ENCODE measurements at places on chromosomes 2 and 18.

- DNase-seq, result no peak
Measured at GRCh38 chr2:42192652-42193566, 23.8 kb downstream of the EML4 start.

- DNase-seq, result no peak
Measured at GRCh38 chr2:132479155-132479554, 62.5 kb downstream of the GPR39 start.

DNA sequence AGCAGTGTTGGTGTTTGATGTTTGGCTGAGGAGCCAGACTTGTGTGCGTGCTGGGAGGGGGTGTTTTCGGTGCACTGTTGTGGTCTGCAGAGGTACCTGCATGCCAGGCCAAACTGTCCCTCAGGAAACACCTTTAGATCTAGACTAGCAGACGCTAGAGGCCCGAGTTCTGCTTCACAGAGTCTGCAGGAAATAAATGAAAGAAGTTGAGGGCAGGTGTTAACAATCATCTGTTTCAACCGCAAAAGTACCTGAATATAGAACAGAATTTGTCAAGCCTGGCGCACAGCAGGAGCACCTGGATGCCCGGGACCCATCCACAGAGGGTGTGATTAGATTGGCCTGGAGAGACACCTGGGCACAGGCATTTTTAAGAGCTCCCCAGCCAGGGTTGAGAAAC lies 40.5 kb upstream of the REL start:
- no peak for DNase-seq

GRCh38 chr2:235494716-235495372 lies 1.0 kb downstream of the AGAP1 start:
- no peak for DNase-seq

DNA sequence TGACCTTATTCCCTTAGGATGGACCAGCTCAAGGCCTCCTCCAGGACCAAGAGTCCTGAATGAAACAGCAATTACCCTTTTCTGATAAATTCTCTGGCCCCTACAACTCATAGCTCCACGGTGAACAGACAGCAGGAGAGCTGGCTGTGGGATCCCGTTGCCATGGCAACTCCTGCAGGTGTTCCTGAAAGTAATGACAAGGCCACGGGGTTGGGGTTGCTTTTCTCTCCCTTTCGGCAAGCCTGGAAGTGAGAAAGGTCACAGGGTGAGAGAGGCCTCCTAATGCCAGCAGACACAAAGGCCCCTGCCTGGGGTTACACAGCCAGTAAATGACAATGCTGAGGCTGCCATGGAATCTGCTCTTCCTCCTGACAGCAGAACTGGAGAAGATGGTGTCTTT lies 403.0 kb downstream of the NBAS start:
- DNase-seq, result no peak

GRCh38 chr2:82139979-82140611 lies 1835.5 kb upstream of the LRRTM1 start:
- DNase-seq, result no peak

DNA sequence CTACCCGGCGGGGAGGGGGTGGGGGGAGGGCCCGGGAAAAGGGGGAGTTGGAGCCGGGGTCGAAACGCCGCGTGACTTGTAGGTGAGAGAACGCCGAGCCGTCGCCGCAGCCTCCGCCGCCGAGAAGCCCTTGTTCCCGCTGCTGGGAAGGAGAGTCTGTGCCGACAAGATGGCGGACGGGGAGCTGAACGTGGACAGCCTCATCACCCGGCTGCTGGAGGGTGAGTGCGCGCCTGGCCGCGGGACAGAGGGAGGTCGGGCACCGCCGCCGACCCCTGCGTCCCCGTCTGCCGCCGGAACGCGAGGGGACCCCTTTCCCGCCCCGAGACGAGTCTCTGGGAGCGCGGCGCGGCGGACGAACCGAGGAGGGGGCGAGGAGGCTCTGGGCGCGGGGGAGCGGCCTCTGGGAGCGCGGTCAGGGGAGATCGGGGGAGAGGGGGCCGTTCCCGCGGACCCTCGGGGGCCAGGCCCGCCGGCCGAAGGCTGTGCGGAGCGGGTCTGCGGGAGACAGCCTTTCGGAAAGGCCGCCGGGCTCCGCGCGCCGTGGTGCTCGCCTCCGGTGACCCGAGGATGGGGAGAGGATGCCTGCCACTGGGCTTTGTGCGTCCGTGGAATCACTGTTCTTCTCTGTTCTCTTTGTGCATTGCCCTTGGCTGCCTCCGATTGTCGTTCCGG lies 463 bp downstream of the PPP1CB start:
- peak; percentile 18 for DNase-seq

DNA sequence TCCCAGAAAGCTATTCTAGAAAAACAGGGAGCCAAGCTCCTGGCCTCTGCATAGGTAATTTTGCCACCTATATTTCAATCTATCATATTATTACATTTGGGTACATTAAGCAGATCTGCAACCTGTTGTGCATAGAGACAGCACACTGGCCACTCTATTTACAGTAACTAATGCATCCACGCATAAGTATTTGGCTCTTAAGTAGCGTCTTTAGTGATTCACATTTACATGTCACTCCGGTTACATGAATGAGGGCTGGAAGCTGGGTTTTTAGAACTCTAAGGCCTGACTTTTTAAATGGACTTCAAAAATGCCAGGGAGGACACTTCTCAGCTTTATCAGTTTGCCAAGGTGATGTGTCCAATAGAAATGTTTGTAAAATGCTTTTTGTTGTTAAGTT lies 97.7 kb downstream of the NYAP2 start:
- no peak for DNase-seq

DNA sequence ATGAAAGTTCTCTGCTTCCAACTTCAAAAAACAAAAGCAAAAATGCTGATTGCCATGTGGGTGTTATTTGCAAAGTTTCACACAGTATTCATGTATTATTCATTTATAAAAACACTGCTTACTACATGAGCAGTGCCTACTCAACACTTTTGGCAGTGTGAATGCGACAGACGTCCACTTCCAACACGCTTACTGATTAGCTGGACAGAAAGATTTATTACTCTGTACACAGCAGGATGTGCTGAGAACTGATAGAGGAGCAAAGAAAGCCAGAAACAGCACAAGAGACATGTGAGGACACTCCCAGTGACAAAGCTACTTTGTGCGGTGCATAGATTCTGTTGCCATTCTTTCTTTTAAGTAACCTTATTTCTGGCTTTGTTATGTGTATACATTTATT lies 258.8 kb downstream of the DLGAP1 start:
- DNase-seq, result no peak

DNA sequence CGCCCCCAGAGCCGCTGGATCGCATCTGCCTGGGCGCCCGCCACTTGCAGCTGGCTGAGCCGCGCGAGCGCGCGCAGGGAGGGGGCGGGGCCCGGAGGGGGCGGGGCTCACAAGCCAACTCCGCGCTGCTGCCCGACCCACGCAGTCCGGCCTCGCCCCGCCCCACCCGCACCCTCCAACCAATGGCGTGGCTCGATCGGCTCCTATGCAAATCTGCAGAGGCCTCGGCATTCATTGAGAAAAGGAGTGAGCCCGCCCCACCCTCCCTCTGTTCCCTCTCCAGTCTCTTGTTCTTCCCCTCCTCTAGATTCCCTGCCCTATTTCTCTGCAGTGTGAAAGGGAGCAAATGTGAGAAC lies at the start of gene ALK:
TSS of gene ALK (minus strand) at position 27 of the 356 bp plus-strand sequence. CDS start 927 bp downstream, outside the sequence.
- DNase-seq, result peak; percentile 29

DNA sequence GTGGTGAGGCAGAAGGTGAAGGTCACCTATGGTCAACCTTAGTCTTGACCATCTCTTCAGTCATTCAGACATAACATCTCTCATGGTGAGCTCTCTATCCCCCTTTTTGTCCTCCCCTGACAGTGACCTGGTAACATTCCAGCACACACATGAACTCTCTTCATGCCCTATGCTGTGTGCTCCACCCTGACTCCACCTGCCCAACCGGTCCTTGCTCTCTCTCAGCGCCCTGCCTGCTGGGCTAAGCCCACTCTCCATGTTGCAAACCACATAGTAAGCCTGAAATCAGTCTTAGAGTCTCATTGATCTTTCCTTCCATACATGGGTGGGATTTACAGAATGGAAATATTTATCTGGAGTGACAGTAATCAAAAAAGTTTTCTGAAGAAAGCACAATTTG lies 52.8 kb downstream of the MARCO start:
- DNase-seq, result no peak

DNA sequence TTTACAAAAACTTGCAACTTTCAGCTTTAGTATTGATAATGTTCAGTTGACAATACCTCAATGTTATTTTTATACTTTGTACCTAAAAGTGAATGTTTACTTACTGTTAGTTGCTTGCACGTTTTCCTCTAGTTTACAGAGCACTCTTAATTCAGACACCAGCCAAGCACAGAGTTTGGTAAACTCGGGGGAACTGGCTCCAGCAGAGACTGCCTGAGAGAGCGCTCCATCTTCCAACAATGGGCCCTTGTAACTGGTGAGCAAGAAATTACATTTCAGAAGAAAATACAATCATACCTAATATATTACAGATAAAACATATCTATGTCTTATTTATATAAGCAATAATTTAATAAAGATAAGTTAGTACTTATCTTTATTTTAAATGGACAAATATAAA lies 3.7 kb downstream of the FAM98A start:
- no peak for DNase-seq

GRCh38 chr2:88838165-88838635 lies 146.7 kb downstream of the RPIA start:
- DNase-seq, result no peak

DNA sequence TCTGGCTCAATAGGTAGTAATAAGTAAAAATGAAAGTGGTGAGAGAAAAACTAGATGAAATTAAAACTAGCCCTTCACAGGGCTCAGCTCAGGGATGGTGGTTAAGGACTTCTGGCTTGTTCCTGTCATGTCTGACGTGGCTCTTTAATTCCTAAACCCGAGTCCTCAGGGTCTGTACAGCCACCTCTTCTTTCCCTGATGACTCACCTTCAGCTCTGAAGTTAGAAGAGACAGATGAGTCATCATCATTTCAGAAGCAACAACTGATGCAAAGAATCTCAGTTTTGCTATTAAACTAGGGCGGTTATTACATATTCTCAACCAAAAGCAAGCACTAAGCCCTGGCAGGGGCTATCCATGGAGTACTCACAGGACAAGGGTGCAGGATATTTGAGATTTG lies 24.0 kb upstream of the ITGB6 start:
- DNase-seq, result no peak

GRCh38 chr2:60109744-60110143 lies 443.7 kb downstream of the BCL11A start:
- DNase-seq, result no peak

- no peak for DNase-seq
Measured at GRCh38 chr2:40746191-40746590, 294.3 kb upstream of the SLC8A1 start.

DNA sequence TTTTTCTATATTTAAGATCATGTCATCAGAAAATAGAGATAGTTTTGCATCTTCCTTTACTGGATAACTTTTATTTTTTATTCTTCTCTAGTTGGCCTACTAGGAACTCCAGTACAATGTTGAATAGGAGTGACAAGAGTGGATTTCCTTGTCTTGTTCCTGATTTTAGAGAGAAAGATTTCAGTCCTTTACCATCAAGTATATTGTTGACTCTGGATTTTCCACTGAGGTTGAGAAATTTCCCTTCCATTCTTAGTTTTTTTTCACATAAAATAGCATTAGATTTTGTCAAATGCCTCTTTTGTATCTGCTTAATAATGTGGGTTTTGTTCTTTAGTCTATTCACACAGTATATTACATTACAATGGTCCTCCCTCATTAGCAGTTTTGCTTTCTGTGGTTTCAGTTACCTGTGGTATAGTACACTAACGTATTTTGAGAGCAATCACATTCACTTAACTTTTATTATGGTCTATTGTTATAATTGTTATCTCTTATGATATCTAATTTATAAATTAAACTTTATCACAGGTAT lies 105.5 kb downstream of the THADA start:
- no peak for DNase-seq

DNA sequence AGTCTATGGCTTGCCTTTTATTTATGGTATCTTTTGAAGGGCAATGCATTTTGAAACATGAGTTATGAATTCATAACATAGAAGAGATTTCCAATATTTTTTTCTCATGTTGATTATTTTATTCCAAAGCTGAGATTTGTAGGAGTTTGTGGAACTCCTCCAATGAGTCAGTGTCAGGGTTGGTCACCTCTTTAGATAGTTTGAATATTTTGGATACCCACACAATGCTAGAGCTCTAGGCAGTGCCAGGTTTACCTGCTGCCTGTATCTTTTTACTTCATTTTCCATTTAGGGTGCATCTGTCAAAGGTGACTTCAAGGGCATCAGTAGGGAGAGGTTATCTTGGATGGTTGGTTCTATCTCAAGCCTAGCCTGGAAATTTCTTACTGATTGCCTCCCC lies 152.7 kb downstream of the CERS6 start:
- DNase-seq, result no peak

DNA sequence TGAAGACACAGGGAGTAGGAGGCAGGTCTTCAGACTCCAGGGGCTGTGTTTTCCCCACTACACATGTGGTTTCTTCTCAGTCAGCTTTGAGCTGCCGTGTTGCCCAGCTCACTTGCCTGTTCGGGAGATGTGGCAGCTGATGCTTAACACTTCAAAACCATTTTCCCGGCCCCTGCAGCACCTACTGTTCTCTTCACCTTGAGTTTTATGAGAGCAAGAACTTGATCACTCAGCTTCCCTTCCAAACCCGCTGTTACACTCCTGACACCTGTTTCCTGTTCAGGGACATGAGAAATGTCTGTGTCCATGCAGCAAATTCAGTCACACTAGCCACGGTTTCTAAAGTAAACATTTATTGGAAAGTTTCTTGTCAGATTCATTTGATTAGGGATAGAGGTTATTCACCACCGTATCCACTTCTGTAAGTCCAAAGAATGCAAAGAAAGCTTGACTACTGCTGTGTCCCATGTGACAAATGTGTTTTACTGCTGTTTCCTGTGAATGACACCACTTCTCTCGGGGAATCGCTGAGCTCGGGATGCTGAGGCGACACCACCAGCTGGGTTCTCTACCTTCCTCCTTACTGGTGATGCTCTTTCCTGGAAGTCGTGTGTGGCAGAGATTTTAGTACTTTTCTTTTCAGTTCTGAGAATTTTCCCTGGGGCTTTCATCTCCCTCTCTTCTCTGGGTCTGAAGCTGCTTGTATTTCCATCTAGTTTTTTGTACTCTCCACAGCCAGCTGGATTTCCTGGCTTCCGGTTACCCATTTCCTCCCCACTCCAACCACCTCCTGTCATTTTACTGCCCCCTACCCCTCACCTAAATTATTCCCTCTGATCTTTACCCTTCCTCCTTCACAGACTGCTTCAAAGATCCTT lies 91.7 kb downstream of the KLF7 start:
- no peak for DNase-seq

GRCh38 chr2:190891889-190892288 lies 11.3 kb downstream of the GLS start:
- DNase-seq, result no peak

GRCh38 chr2:5316001-5316490 lies 376.1 kb upstream of the SOX11 start:
- no peak for DNase-seq

GRCh38 chr18:58335223-58335622 lies 291.2 kb downstream of the NEDD4L start:
- no peak for DNase-seq

DNA sequence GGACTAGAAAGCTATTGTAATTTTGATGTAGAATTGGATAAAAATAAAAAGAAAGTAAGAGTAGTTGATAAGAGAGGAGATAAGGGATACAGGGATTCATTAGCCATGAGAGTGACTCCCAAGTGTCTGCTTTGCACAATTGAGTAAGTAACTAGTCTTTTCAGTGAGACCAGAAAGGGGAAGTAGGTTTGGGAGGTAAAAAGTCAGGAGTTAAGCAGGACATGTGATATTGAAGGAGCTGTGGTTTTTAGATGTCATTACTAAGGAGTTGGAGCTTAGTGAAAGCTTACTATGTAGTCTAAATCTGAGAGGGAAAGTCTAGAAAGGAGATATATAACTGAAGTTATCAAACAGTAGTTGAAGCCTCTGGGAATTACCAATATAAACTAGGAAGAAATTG lies 93.4 kb downstream of the SLC5A7 start:
- DNase-seq, result no peak

GRCh38 chr2:190219186-190219585 lies 100.4 kb downstream of the HIBCH start:
- DNase-seq, result no peak
